ENCODE measurements at places on chromosomes 3 and 15.

DNA sequence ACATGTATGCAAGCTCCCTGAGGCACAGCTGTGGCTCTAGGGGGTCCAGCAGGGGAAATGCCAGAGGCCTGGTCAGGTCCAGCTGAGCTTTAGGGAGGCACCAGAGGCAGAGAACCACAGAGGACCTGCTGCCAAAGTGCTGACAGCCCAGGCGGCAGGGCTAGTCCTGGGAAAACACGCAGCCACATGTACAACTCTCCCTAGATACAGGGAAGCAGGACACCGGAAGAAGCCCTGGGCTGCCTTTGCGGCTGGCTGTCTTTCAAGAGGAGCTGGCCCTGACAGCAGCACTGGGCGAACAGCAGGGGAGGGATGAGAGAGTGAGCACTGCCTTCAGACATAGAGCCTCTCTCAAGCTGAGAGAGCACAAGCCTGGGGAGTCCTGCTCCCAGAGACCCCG lies 40.7 kb downstream of the RFT1 start:
- DNase-seq = no peak

- DNase-seq = no peak
Observed at GRCh38 chr3:173013219-173013832, 127.7 kb downstream of the SPATA16 start.

GRCh38 chr15:77674327-77674726 lies 41.6 kb upstream of the LINGO1 start:
- DNase-seq = no peak

GRCh38 chr3:129576514-129577352 lies 29.7 kb downstream of the PLXND1 start:
- peak; percentile 68 for DNase-seq

GRCh38 chr15:25899870-25900269 lies 36.7 kb upstream of the ATP10A start:
- no peak for DNase-seq

- DNase-seq = no peak
Observed at GRCh38 chr3:57933602-57934001, 74.6 kb upstream of the FLNB start.

- no peak for DNase-seq
Observed at GRCh38 chr15:90394748-90395442, 6.9 kb downstream of the IQGAP1 start.

GRCh38 chr3:58419780-58420507 lies 13.7 kb downstream of the PDHB start:
- DNase-seq = no peak

- no peak for DNase-seq
Observed at GRCh38 chr3:59772416-59773408, 722.9 kb upstream of the CFAP20DC start.

DNA sequence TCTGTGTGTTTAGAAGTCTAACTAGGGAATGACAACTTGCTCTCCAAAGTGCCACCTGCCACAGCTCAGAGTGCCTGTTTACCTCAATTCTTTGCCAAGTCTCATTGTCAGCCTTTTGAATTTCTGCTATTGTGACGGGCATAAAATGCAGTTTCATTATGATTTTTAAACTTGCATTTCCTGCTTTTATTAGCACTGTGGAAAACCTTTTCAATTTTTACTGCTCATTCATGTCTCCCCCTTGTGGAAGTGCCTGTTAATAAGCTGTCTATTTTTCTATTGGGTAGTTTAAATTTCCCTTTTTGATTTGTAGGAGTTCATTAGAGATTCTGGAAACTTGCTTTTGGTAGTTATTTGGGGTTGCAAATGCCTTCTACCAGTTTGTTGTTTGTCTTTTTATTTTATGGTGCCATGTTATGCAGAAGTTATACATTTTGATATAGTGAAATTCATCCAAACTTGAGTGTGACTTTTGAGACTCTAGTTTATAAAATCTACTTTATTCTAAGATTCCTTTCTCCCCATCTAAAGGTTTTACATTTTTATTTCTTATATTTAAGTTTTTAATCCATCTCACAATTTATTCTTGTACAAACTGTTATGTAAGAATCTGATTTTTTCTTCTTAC lies 53.9 kb upstream of the FRMD4B start:
- no peak for DNase-seq

DNA sequence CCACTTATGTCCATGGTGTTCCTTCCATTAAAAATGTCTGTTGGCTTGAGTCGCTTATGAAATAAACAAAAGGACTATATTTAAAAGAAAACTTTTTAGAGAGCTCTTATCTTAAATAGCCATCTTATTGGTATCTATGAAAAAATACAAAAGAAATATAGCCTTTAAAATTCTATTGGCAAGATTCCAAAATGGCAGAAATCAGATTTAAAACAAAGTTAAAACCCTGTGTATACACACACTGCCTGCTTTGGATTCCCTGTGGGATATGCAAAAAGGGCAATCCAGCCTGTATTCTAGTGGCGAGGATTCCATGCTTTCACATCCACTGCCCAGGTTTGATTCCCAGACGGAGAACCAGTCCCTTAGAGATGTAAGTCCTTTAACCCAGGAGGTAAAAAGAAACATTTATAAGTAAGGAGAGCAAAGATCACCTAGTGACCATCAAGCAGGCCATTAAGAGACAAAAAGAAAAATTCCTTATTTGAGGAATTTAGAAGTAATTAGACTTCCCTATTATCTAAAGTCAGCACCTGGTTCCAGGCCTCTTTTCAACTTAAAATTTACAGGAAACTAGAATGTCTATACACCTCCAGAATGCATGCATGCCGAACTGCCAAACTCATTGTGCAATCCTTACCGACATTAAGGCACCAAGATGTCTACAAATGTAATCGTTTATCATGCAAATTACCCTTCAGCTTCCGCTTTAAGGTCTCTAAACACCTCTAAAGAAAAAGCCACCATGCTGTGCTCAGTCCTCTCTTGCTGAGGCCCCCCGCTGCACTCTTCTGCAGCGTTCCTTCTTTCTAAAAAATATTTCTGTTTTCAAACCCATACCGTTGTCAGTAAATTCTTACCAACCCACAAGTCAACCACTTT lies 69.6 kb upstream of the STRIT1 start:
- DNase-seq = no peak

- DNase-seq = no peak
Observed at GRCh38 chr3:29697989-29698388, 417.1 kb downstream of the RBMS3 start.

GRCh38 chr3:36973139-36973538 lies 19.8 kb downstream of the EPM2AIP1 start:
- DNase-seq = no peak

DNA sequence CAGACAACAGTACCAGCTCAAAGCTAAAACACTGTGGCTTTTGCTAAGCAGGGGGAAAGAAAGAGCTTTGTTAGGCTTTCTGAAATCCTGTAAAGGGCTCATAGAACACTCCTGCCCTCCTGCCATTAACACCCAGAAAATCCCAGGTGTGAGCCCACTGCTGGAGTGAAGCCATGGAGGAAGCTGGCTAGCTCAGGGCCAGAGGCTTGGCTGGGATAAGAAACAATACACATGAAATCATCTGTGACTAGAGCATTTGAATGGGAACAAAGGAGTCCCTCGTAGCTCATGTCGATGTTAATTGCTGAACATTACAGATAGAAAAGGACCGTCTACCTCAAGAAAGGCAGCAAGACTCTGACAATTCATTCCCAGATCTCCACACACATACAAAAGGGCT lies 23.5 kb downstream of the RUVBL1 start:
- no peak for DNase-seq

DNA sequence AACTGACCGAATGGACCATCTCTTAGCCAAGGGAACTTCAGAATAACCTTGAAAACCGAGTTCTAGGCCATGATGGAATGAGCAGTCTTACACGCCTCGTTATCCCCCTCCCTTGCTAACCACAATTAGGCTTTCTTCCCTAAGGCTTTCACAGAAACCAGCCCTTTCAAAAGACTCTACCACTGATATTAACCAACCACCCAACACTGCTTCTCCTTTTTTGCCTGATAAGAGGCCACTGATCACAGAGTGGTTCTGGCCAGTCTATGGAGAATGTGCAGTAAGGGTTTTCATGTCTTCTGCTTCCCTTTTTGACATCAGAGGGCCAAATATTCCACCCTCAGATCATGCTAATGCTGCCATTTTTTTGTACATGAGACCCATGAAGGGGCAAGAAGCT lies 59.3 kb downstream of the MCF2L2 start:
- DNase-seq = no peak

DNA sequence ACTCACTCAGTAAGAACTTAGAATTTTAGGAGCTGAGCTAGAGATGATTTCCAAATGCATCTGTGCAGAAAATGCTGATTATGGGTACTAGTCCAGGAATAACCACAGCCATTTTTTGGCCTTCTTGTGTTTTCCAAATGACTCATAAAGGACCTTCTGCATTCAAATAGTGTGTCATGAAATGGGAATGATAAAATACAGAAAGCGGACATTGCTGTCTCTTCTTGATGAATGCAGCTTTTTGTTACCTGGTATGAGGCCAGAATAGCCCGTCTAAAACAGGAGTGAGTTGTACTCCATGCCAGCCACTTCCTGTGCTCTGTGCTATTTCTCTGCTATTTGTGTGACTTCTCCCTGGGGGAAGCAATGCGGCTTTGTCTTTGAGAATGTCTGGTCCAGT lies 20.5 kb upstream of the FRMD5 start:
- no peak for DNase-seq

- no peak for DNase-seq
Observed at GRCh38 chr3:157876556-157876955, 229.7 kb downstream of the SHOX2 start.

DNA sequence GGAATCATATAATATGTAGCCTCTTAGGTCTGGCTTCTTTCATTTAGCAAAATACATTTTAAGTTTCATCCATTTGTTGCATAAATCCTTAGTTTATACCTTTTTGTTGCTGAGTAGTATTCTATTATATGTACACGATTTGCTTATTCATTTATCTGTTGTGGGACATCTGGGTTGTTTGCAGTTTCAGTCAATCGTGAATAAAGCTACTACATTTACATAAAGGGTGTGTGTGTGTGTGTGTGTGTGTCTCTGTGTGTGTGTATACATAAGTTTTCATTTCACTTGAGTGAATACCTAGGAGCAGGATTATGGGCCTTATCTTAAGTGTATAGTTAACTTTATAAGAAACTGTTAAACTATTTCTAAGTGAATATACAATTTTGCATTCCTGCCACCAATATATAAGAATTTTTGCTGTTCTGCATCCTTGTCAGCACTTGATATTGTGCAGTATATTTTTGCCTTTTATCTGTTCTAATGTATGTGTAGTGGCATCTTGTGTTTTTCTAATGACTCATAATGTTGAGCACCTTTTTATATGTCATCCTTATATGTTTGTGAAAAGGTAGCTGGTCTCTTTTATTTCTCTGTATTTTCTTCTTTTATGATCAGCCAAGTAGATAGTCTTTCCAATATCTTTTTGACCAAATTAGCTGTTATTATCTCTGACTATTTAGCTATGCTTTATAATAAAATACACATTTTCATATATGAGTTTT lies 55.0 kb downstream of the GLCE start:
- no peak for DNase-seq

DNA sequence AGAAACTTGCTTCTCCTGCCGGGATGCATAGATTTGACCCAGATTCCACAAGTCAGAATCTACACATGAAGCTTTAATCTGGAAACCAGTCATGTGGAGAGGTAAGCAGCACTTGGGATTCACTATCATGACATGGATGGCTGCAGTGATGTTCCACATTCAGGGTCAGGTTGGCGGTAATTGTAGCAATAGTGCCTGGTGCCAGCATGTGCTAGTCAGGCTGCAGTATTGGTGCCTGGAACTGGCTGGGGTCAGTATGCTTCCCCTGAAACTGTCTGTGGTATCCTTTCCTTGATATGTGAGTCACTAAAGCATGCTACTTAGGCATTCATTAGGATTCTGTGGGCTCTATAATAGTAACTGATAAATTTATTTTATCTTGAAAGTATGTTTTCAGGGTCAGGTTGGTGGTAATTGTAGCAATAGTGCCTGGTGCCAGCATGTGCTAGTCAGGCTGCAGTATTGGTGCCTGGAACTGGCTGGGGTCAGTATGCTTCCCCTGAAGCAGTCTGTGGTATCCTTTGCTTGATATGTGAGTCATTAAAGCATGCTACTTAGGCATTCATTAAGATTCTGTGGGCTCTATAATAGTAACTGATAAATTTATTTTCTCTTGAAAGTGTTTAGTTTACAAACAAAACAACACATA lies 1439.2 kb downstream of the ZPLD1 start:
- no peak for DNase-seq

GRCh38 chr15:55589287-55589686 lies 1.1 kb upstream of the PYGO1 start:
- DNase-seq = no peak

- no peak for DNase-seq
Observed at GRCh38 chr3:151576511-151577137, 115.8 kb upstream of the IGSF10 start.

- no peak for DNase-seq
Observed at GRCh38 chr3:127044996-127045395, 62.1 kb downstream of the PLXNA1 start.

GRCh38 chr3:41075975-41076374 lies 123.3 kb upstream of the CTNNB1 start:
- no peak for DNase-seq

DNA sequence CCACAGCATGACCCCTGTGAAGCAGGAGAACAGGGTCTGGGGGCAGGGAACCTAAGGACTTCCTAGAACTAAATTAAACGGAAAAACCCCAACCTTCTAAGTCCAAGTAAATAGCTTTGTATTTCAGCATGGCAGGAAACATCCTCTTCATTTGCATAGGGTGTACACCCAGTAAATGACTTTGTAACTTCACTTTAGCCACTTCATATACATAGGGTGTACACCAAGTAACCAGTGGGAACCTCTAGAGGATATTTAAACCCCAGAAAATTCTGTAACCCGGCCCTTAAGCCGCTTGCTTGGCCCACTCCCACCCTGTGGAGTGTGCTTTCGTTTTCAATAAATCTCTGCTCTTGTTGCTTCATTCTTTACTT lies 41.8 kb downstream of the FSD2 start:
- no peak for DNase-seq

DNA sequence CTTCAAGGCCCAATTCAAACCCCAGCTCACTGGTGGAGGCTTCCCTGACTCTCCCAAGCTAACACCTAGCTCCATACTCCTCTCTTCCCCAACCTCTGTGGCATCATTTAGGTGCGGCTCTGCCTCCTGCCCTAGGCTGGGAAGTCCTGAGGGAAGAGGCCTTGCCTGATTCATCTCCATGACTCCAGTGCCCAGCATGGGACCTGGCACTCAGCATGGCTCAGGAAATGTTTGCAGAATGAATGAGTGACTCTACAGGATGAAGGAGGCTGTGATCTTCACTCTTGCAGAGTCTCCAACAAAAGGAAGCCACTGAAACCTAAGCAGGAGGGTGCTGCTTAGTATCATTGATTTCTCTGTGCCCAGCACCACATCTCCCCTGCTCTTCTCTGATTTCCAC lies 34.5 kb upstream of the INSYN1 start:
- DNase-seq = no peak

GRCh38 chr15:34582461-34583371 lies 735 bp downstream of the GOLGA8B start:
- DNase-seq = peak; percentile 23
